ENCODE measurements at places on chromosomes 7 and 10.

DNA sequence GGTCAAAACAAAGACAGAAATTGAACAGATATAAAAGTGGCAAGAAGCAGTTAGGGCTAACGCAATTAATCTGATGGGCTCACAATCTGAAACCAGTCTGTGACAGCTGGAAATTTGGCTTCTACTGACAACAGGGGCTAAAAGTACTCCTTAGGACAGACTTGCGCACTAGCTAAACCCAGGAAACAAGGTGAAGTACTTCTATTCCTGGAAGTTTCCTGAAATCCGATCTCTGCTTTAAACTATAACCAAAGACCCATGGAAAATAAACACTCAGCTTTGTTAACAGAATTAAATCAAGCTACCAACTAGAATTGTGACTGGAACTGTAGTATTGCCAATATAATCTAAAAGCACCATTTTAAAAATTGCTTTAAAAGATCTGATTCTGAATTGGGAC, 520.2 kb upstream of the ZWINT start:
- no peak for DNase-seq

DNA sequence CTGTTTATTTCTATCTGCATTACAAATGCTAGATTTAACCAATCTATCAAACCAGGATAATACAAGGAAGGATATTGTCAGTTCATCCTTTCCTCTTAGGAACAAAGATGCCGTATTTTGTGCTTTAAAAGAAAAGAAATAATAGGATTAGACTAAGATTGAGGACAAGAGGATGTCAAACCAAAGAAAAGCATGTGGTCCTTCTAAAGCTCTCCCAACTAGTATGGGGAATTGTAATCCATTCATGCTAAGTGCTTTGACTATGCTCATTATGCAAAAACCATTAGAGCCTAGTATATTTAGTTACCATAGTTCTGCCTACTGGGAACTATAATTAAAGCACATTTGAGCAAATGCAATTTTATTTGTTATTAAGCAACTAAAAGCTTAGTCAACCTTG, 280.2 kb downstream of the GRM8 start:
- no peak for DNase-seq

- DNase-seq, result no peak
Observed at GRCh38 chr7:151273651-151274390, 25.3 kb upstream of the SMARCD3 start.

DNA sequence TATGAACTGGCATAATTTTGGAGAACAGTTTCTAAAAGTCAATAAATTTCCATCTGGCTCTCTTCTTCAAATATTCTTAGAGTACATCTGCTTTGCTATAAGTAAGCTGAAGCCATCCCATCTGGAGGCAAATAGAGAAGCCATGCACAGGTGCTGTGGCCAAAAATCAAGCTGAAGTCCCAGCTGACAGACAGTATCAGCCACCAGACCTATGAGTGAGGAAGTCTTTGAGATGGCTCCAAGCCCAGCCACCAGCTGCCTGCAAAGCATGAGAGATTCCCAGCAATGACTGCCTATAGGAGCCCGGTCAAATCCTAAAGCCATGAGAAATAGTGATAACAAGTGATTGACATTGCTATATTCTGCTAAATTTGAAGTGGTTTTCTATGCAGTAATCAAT, 21.7 kb upstream of the PRSS58 start:
- no peak for DNase-seq

Measured in HS-27A (cell line).